ENCODE measurements at places on chromosomes 12 and 14. TPM values are rescaled to one million over a fixed set of nuclear protein-coding genes. Genes with fewer than 3 reads are reported as not detected.

GRCh38 chr12:90858252-90858651, 96.7 kb downstream of the CCER1 start:
- H3K4me3 ChIP-seq = no peak overlapping the region
- peak; percentile 23 for DNase-seq
- no peaks in the 10 kb centered on the region for H3K4me1 ChIP-seq
- no peaks in the 10 kb centered on the region for H3K27me3 ChIP-seq

DNA sequence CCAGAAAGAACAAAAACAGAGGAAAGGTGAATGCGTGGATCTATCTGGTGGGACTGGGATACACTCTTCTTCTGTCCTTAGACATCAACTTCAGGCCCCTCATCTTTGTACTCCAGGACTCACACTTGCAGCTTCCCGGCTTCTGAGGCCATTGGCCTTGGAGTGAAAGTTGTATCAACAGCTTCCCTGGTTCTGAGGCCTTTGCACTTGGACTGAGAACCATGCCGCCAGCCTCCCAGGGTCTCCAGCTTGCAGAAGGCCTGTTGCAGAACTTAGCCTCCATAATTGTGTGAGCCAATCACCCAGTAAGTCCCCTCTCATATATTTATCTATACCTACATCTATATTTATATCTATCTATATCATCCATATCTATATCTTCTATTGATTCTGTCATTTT, 218.4 kb downstream of the SOX5 start:
- no peak overlapping the region for H3K4me3 ChIP-seq
- DNase-seq = no peak
- no peaks in the 10 kb centered on the region for H3K36me3 ChIP-seq
- no peaks in the 10 kb centered on the region for H3K27me3 ChIP-seq

DNA sequence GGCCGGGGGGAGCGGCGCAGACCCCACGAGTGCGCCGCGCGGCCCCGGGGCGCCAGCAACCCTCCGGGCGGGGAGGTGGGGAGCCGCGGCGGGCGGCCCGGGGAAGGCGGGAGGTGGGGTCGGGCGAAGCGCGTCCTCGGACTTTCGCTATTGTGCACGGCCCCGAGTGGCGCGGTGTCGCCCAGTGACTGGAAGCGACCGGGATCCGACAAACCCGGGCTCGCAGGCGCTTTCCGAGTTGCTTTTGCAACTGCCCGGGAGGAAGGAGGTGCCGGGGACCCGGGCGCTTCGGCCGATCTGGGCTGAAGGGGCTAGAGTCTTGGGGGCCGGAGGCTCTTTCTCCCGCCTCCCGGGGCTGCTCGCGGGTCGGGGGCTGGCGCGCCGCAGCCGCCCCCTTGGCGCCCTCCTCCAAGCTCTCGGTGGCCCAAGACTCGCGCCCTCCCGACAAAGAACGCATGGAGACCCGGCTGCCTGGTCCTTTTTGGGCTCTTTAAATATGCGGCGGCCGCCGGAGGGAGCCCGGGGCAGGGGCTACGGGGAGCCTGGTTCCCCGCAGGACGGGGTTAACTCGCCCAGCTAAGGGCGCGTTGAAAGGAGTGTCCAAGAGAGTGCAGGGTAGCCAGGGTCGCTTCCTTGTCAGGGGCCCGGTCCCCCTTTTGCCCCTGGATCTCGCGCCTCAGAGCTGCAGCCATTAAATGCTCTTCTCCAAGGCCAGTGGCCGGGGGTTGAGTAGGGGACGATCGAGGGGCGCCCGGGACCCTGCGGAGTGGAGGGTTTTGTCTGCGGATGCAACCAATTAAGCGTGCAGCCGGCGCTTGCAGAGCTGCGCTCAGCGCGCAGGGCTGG, 1.4 kb downstream of the HMGA2 start:
- peak; percentile 42 for DNase-seq
- peaks cover 10% of the 10 kb centered on the region for H3K4me1 ChIP-seq
- no peak overlapping the region for H3K27ac ChIP-seq
- H3K27me3 ChIP-seq = no peaks in the 10 kb centered on the region

Gene SFSWAP
- 42.3 TPM for total RNA-seq
